Caki2 (cell line): ENCODE measurements at places on chromosomes 1 and 21. TPM values are rescaled to one million over a fixed set of nuclear protein-coding genes. Genes with fewer than 3 reads are reported as not detected.

DNA sequence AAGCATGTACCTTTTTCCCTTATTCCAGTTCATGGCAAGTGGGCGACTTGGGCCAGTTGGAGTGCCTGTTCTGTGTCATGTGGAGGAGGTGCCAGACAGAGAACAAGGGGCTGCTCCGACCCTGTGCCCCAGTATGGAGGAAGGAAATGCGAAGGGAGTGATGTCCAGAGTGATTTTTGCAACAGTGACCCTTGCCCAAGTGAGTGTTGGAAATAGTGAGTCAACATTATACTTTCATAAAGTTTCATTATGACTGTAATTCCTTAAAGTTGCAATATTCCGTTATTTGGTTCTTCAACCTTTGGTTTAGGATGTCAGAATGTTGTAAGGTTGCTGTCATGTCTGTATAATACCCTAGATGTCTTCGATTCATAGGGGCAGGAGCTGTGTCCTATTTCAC lies 230.5 kb downstream of the TPR start:
- no peak for DNase-seq

DNA sequence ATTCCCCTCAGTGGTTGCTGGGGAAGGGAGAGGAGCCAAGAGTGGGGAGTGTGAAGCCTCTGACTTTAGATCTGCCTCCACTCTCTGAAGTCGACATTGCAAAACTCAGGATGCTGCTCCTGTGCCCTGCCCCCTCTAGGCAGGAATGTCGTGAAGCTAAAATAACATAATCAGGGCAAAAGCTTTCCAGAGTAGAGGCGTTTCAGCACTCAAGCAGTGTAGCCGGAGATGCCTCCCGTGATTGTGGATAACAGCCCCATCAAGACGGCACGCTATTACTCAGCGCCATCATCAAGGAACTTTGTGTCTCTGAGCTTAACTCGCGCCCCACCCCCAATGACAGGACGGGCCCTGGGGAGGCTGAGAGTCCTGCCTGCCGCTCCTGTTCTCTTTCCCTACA lies 60.0 kb downstream of the FBXO2 start:
- no peak for DNase-seq

GRCh38 chr1:63115527-63115926 lies 206.8 kb upstream of the FOXD3 start:
- no peak for DNase-seq

DNA sequence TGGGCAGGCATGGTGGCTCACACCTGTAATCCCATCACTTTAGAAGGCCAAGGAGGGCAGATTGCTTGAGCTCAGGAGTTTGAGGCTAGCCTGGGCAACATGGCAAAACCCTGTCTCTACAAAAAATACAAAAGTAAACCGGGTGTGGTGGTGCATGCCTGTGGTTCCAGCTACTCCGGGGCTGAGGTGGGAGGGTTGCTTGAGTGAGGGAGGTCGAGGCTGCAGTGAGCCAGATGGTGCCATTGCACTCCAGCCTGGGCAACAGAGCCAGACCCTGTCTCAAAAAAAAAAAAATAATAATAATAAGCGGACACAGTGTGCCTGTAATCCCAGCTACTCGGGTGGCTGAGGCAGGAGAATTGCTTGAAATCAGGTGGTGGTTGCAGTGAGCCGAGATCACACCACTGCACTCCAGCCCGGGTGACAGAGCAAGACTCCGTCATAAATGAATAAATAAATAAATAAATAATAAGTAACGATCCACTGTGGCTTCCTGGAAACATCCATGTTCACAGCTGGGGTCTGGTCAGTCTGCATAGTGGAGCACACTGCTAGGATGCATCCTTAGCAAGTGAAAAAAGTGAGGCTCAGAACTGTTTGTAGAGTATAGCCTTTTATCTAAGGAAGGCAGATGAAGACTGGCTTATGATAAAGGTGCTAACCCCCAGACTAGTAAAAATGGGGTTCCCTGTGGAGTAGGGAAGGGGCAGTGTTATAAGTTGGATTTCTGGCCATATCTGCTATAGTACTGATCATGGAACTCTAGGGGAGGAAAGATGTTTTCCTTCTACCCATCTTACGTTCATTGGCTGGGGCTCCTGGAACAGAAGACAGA lies 15.7 kb downstream of the PKNOX1 start:
- no peak for DNase-seq

DNA sequence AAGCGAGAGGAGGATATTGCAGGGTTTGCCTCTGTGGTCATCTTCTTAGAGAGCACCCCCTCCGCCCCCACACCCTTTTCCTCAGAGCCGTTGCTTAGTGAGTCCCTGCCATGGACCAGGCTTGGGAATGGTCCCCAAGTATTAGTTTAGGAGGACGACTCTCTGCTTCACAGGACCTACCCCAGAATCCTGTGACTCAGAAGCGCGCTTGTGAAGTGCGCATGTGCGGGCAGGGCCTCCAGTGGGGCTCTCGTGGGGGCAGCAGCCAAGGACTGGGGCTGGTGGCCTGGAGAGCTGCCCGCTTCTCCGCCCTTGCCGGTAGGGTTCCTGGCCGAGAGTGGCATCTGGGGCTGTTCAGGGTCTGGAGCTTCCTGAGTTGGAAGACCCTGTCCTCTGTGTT lies 37.3 kb upstream of the HMGN1 start:
- peak; percentile 55 for DNase-seq

VWA5B1 gene
- total RNA-seq: not detected in 2 replicates

- no peak for DNase-seq
Measured at GRCh38 chr21:14354515-14354914, 28.4 kb downstream of the HSPA13 start.

DNA sequence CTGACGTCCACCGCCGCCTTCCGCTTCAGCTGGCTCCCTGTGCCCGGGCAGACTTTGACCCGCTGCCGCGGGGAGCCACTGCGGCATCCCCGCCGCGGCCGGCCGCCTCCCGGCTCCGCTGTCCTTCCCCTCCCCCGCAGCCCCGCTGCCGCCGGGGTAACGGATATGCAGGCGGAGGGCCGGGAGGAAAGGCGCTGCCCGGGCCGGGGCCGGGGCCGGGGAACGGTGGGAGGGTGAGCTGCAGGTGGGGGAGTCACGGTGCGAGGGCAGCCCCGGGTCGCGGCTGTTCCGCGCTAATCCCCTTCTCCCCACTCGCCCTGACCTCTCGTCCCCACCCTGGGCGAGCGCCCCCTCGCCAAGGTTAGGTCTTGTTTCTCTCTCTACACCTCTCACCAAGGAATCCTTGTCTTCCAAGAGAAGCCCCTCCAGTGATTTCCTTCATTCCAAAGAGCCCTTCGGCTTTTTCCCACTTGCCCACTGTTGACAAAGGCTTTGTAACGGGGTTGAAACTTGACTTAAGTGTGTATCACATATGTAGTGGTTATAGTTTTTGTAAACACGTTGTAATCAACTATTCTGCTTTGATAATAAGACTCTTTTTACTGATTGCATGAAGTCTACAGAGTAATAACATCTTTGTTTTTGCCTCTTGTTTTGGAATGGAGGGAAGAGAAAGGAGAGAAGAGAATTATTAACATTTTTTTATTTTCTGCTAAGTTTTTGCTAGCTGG lies 669 bp downstream of the XPR1 start:
- DNase-seq: no peak

S100A2 gene
- 10.0 and 24.4 TPM in 2 replicates for total RNA-seq

DNA sequence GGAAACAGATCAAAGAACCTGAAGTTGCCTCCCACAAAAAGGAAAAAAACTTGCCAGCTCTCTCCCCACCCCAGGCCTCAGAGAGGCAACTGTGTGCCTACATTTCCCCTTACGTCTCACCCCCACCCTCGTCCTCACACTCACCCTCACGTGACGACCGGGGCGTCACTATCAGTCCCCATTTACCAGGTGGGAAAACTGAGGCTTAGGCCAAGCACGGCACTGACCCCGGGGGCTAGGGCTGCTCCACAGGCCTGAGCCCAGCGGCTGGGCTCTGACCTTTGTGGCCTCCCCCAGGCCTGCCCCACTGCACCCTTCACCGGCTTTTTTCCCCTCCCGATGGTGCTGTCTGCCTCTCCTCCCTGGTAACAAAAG lies 51.5 kb upstream of the RUNX3 start:
- DNase-seq: no peak

CD5L gene
- total RNA-seq: not detected in 2 replicates

F13B gene
- total RNA-seq: not detected in 2 replicates

RYR2 gene
- 0.98 and 1.0 TPM in 2 replicates for total RNA-seq

GRCh38 chr1:216710055-216710454 lies 13.2 kb downstream of the ESRRG start:
- DNase-seq: no peak

DNA sequence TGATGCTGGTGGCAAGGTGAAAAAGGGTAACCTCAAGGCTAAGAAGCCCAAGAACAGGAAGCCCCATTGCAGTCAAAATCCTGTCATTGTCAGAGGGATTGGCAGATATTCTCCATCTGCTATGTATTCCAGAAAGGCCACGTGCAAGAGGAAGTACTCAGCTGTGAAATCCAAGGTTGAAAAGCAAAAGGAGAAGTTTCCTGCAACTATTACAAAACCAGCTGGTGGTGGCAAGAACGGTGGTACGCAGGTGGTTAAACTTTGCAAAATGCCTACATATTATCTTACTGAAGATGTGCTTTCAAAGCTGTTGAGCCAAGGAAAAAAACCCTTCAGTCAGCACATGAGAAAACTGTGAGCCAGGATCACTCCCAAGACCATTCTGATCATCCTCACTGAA lies 13.7 kb upstream of the VPS45 start:
- no peak for DNase-seq

GRCh38 chr1:51344602-51345299 lies 14.4 kb upstream of the TTC39A start:
- no peak for DNase-seq

DNA sequence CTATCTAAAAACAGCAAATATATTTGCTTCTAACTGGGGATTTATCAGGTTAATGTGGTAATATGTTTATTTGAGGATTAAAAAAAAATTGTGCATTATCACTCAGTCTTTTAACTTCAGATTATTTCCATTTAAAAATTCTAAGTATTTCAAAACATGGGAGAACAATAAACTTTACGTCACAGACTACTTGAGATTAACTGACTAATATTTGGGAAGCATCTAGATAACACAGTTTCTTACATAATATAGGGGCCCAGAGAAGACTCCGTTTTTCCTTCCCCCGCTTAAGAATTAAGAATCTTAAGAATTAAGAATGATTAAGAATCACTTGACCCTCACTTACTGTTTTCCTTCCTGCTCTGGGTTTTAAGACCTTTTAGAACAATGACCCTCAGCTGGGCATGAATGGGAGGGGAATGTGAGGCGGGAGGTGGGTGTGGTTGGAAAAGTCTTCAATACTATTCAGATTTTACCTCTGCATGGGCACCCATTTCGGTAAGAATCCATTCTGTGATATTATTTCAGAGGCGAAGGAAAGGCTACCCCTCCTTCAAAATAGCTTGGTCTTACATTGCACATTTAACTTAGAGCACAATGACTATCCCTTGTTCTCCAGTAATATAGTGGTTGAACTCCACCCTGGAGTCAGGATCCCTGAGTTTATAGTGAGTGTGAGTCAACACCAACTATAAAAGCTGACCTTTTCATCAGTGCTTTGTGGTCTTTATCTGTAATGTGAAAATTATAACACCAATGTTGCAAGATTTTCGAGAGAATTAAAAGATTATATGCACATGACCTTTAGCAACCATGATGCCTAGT lies 821.3 kb downstream of the USP25 start:
- DNase-seq: no peak

SPOCD1 gene
- total RNA-seq: 0.93 and 4.4 TPM in 2 replicates

SPATA21 gene
- not detected in 2 replicates for total RNA-seq

CNN3 gene
- total RNA-seq: 95.0 and 106 TPM in 2 replicates

LMX1A gene
- total RNA-seq: not detected in 2 replicates

DNA sequence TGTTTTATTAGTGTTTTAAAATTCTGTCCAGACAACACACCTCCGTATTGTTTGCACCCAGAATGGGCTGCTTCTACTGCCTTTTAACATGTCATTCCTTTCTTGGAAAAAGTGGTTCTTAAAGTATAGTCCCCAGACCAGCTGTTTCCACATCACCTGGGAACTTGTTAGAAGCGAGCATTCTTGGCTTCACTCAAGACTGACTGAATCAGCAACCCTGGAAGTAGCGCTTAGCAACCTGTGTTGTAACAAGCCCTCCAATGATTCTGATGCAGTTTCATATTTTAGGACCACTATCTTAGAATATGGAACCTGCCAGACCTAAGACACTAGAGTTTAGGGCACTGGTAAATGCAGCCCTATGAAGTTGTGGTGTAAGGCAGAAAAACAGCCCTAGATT lies 6.0 kb upstream of the PPIE start:
- DNase-seq: no peak

TEX35 gene
- total RNA-seq: not detected in 2 replicates

CCDC30 gene
- total RNA-seq: 0.17 and 2.6 TPM in 2 replicates

DNA sequence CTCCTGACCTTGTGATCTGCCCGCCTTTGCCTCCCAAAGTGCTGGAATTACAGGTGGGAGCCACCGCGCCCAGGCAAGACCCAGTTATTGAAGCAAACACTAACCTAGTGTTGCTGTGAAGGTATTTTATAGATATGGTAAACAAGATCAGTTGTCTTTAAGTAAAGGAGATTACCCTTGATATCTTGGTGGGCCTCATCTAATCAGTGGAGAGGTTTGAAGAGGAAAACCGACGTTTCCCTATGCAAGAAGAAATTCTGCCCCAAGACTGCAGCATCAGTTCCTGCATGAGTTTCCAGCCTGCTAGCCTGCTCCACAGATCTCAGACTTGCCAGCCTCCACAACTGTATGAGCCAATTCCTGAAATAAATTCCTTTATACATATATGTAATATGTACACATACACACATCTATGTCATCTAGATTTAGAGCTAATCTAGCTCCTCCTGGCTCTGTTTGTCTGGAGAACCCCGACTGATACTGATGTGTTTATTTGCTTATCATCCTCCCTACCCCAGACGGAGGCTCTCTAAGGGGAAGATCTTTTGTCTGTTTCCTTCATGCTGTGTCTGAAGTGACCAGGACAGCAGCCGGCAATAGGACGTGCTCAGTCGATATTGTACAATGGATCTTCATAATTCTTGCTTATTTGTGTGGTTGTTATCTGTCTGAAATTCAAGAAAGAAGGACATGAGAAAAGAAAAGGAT lies 90.9 kb downstream of the IER5 start:
- DNase-seq: no peak

DNA sequence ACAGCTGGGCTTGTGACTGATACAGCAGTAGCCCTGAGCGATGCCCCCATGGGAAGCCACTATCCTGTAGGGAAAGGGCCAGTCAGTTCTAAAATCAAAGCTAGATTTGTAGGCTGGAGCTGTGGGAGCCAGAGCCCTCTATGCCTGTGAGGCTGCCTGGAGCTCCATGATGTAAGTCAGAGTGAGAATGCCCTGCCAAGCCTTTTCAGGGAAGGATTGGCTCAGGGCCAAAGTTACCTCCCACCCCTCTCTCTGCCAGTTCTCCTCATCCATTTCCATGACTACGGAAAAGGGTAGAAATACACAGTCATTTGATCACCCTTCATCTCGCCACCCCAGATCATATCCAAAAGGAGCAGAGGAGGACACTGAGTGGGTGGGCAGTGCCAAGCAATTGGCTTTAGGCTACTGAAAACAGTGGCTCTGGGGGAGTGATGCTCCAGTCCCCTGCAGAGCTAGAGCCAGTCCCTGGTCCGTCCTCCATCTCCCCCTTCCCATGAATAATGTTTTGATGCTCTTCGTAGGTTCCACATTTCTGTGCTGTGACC lies 59.5 kb upstream of the KCNA3 start:
- DNase-seq: no peak
